Kidney glomerular epithelial cell (primary cell): ENCODE measurements at places on chromosomes 1 and 21.

- no peak for DNase-seq
Observed at GRCh38 chr1:171507435-171507834, 22.1 kb downstream of the PRRC2C start.

DNA sequence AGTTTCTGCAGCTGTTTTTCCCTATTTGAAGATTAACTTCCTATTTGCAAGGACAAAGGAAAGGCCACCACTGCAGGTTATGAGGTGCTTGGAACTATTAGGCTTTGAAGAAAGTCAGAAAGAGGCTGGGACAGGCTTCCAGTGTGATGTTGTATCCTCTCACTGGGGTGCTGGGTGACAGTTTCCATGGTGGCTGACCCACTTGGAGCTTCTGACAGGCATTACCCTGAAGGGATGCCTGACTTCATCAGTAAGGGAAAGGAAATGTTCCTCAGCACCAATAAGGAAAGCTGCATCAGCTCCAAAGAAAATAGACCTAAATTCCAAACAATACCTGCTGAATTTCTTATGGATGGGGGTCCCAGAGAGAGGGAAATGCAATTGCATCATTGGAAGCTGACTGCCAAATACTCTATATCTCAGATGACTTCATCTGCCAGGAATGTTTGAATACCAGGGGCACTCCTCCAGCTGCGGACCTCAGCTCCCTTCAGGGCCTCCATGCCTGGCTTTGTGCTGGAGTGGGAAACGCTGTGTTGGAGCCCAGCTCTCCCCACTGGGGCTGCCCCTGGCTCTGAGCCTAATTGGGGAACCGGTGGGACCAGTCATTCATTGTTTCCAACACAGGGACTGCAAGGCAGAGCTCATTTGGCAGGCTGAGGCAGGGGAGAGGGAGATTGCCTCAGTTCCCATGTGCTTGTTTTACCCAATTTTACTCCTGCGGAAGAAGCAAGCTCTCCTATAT lies 76.6 kb downstream of the RGL1 start:
- peak; percentile 88 for DNase-seq

DNA sequence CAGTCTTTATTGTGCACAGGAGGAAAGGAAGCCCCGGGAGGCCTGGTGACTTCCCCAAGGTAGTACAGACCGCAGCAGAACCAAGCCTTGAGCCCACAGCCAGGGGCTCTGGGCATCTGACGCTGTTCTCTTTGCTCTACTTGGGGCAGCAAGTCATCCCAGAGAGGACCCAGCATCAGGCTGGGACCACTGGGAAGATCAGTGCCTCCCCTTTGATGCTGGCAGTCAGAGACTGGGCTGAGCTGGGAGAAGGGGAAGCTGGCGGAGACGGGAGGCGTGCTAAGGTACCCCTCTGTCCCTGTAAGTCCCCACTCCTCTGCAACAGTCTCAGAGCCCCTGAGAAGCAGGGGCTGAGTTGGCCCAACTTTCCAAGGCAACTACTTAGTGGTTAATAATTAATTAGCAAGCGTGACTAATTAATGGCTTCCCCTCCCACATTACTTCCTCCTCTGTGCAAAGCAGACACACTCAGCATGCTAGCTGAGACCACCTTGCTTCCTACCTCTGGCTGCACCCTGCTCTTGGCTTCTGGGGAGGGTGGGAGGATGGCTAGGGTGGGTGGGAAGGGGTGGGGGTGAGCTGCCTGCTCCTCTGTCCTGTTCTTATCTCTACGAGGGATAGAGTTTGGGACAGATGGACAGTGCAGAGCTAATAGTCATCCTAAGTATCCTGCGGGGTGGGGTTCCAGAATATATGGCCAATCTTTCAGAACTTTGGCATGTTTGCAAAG lies 1.3 kb downstream of the INAVA start:
- peak; percentile 70 for DNase-seq

DNA sequence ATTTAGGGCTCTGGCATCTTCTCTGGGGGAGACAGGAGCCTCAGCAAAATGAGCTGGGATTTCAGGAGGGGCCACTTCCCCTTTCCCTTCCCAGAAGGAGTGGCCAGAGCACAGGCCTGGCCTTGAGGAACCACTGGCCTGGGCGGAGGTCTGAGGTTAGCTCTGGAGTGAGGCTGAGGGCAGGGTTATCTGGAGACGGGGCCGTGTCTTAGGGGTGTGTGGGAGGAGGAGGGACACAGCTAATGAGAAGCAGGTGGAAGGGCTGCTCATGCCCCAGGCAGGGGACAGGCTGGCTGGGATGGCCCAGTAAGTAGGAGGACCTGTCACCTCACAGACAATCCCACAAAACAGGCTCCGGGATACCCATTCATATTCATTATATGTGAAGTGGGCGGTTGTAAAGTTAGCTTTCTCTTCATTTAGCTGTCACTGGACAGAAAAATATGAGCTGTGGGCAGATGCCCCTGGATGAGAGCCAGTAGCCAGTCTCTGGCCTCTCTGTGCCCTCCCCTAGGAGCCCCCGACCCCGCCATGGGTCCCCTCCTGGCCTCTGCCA lies 12.4 kb downstream of the ALX3 start:
- DNase-seq, result no peak

DNA sequence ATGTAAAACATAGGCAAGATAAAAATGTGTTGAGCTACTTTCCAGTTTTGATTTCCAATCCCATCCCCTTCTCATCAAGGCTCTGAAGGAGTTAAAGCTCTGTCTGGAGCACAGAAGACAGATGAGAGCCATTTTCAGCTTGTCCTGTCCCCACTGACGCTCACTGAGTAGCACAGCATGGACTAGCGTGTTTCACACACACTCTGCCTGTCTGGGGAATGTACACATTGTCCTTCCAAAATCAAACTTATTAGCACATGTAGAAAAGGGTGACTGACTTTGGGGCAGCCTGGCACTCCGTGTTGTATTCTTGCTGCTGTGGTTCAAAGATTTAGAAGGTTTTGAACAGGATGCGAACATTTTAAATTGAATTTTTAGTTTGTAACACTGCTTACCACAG lies 139.2 kb downstream of the NEK7 start:
- no peak for DNase-seq

- no peak for DNase-seq
Observed at GRCh38 chr1:41677620-41678019, 193.1 kb upstream of the EDN2 start.

DNA sequence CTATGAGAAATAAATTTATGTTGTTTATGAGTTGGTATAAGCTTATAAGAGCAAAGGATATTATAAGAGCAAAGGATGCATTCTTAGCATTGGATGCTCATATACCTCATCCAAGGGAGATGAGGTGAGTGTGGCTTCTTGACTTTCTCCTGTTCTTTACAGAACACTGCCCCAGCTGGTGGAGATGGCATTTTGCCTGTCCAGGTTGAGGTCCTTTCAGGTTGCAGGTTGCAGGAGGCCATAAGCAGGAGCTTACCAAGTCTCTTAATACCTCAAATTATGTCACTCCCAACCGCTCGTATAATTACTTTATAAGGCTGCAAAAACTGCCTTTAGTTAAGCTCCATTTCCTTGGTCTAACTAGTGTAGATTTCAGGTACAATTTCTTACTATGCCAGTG lies 66.7 kb downstream of the RPE65 start:
- DNase-seq, result no peak

DNA sequence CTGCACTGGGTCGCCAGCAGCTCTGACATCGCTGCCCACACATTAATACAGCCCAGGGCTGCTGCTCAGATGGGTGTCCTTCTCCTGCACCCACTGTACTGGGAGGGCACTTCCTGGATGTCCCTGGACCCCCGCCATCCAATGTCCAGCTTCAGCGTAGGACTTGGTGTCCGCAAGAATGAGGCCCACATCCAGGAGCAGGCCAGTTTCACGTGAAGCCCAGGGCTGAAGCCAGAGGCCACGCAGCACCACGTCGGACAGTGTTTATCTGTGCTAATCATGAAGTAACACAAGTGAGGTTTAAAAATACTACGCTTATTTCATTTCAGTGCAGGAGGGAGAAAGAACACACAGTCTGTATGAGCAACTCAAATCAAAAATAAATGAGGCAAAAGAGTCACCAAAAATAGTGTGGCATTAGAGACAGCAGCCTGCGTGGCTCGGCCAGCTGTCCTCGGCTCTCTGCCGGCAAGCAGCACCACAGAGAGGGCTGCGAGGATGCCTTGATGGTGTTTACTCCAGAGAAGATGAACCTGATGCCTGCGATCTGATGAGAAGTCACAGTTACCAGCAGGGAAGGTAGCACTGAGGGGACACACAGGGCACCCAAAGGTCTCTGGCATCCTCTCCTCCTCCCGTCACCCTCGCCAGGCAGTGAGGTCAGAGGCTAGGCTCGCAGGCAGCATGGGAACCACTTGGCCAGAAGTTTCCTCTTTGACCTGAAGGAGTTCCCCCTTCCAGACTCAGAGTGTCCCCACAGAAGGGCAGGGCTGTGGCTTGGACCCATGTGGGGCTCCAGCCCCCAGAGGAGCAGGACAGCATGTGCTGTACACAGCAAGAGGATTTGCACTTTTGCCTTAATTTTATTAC lies 22.1 kb upstream of the NPHP4 start:
- no peak for DNase-seq
